ENCODE measurements at places on chromosomes 2 and 18.

- DNase-seq = no peak
These were observed 4.4 kb upstream of the FARP2 start for GRCh38 chr2:241351640-241352031.

- DNase-seq = no peak
These were observed 24.9 kb upstream of the BZW1 start for GRCh38 chr2:200786826-200787225.

- peak; percentile 29 for DNase-seq
These were observed 636 bp downstream of the ARL4C start for GRCh38 chr2:234496055-234496834.

GRCh38 chr2:33907866-33908265, 308.8 kb upstream of the FAM98A start:
- DNase-seq = no peak

- no peak for DNase-seq
These were observed 64.0 kb downstream of the NDUFA10 start for GRCh38 chr2:239960929-239961661.

DNA sequence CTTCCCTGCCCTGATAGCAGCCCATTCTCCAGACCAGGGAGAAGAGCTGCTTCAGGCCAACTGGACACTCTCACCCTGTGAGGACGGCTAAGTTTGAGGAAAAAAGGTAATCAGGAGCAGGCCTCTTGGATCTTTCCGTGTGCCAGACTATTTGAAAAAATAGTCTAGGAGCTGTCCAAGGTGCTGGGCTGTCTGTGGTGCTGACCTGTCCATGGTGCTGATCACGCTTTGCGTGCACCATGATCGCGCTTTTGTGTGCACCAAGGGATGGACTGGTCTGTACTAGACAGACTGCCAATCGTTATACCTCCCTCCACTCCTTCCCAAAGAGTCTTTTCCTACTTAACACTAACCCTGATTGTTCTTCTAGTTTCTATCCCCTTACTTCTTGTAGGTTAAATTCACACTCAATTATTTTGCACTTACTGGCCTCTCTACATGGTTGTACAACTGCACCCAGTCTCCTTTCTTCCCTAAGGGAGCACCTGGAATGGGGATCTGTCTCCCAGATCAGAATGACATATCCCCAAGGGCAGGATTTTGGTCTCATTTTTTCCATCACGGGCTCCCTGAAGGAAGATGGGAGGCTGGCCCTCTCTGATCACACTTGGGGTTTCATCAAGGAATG, 295.4 kb downstream of the CELF4 start:
- no peak for DNase-seq

DNA sequence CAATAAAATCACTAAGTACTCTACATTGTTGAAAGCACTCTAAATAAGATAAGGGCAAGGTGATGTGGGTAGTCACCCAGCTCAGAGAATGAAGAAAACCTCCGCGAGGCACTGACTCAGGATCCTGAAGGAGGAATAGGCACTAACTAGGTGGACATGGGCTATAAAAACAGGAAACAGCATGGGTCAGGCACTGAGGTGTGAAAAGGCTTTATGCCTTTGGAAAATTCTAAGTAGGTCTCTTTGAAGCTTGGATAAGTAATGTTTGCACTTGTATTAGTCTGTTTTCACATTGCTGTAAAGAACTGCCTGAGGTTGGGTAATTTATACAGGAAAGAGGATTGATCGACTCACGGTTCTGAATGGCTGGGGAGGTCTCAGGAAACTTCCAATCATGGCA, 161.6 kb downstream of the EPHA4 start:
- DNase-seq = no peak

DNA sequence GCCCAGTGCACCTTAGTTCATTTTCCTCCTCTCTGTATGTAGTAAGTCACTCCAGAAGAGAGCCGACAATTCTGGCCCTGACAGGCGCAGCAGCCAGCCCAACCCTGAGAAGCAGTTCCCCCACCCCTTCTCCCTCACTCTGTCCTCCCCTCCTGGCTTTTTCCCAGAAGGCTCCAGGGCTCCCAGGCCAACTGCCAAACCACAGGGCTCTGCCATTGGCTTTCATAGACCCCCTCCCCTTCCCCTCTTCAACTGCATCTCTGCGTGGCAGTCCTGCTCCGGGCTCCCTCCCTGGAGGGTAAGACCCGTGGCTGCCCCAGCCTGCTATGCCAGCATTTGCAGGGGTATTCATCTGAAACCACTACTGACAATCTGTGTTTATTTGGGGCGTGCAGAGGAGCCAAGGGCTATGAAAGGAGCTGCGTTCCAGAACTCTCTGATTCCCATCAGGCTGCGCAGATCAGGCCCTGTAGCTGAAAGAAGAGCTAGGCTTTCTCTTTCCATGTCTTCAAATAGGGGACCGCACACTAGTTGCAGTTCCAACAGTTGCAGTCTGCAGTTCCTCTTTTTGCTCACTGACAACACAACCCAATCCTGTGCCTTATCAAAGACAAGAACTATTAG, 388.6 kb upstream of the TNP1 start:
- no peak for DNase-seq

DNA sequence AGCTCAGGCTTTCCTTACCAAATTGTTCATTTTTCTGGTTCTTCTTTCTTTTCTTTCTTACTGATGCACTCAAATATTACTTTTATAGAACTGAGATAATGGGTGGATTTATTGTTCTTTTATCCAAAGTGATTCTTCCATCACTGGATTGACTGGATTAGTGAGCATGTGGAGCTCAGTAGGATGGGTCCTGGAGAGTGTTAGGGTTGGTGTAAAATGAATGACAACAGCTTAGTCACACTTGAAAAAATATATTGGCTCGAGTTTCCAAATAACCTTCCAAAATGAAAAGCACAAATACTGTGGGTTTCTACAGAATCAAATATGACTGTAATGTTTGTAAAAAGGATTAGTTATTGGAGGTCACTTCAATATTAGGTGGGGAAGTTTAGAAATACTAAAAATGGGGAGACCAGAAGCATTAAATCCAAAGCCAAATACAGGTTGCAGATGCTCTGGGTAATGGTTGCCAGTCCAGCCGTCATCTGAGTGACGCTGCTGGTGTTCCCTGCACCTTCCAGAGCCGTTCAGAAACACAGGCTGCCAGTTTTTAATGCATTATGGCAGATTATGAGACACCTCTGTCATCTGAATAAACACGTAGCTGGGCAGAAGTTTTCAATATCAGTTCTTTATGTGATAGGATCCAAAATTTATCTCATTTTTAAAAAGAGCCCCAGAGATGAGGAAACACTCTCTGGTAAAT, 294.8 kb upstream of the NRP2 start:
- DNase-seq = no peak

GRCh38 chr2:182366628-182367027, 60.2 kb downstream of the PDE1A start:
- DNase-seq = no peak

GRCh38 chr18:32443033-32443705, 27.5 kb downstream of the GAREM1 start:
- no peak for DNase-seq

- DNase-seq = no peak
These were observed 100.2 kb upstream of the REG3G start for GRCh38 chr2:78925258-78925657.

DNA sequence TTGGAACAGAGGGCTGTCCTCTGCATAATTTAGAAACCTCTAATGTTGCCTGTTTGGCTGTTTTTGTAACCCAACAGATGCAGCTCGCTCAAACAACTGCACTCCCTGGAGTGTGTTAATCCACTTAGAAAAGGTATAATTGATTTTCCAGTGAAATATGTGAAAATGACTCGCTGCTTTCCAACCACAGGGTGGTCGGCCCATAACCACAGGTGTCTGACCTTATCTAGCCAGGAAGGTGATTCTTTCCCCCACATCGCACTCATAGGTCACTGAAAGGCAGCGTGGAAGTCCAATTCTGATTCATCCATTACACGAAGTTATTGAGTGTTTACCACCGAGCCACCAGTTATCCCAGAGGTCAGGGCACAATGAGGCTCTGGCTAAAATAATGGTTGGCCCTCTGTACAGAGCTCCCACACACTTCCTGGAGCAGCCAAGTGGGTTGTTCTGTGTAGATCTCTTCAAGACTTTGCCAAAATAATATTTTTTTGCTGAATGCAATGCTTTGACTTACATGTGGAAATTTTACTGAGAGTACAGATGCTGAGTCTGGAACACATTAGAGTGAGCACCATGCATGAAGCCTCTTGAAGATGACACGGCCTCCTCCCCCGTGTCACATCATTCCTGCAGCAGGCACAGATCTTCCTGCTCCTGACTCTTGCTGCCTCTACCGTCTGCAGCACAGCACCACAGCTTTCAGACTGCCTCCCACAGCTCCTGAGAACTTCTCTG, 396.2 kb downstream of the ZNF516 start:
- no peak for DNase-seq

DNA sequence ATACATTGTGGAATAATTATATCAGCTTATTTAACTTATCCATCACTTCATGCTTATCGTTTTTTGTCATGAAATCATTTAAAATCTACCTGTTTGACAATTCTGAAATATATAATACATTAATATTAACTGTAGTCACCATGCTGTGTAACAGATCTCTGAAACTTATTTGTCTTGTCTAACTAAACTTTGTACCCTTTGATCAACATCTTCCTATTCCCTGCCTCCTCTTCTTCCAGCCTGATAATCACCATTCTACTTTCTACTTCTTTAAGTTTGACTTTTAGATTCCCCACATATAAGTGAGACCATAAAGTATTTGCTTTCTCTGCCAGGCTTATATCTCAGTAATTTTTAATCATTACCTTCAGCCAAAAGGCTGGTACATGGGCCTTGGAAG, 134.2 kb upstream of the LINC00305 start:
- no peak for DNase-seq

GRCh38 chr2:200243441-200243840, 63.1 kb upstream of the SPATS2L start:
- DNase-seq = no peak

DNA sequence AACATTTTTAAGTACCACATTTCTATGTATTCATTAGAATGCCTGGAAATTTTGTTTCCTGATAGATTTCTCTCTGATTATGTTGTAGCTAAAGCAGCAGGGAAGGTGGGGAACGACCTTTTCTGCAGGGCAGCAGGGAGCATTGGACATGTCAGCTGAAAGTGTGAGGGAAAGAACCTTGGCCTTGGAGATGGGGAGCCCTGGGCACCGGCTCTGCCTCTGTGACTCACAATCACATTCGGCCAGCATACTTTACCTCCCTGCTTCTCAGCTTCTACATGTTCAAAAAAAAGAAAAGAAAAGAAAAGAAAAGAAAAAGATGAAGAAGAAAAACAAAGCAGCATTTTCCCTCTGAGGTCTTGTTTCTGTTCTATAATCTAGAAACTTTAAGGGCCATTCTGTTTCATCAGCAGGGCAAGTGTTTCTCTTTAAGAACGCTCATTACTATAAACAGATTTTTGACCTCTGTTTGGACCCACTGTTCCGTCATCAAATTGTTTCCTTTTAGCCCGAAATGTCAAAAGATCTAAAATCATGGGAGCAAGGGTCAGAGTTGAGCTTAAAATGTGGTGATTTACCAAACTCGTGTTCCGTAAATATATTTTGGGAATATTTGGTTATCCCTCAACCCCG, 27.9 kb downstream of the SETBP1 start:
- DNase-seq = no peak

- no peak for DNase-seq
These were observed 1098.2 kb upstream of the FANCL start for GRCh38 chr2:59339121-59339836.

DNA sequence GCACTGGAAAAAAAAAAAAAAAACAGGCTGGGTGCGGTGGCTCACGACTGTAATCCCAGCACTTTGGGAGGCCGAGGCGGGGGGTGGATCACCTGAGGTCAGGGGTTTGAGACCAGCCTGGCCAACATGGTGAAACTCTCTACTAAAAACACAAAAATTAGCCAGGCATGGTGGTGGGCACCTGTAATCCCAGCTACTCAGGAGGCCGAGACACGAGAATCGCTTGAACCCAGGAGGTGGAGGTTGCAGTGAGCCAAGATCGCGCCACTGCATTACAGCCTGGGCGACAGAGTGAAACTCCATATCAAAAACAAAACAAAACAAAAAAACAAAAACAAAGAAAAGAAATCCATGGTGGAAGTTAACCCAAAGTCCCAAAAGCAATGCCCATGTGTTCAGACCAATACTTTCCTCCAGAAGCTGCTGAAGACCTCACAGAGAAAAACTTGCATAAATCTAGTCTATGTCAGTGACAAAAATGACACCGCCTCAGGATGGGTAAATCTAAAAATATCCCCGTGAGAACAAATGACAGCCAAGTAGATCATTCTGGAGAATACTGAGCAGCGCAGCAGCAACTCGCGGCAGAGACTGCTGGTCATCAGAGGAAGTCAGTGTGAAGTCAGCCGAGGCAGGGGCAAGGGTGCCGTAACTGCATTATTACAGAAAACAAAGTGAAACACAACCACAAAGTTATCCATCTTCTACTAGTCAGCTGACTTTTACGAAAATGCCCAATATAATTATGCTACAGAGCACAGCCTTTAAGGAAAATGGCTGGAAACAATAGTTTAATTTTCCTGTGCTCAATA, 41.0 kb downstream of the LPIN2 start:
- peak; percentile 42 for DNase-seq

- DNase-seq = no peak
These were observed 1.1 kb downstream of the VAMP8 start for GRCh38 chr2:85578243-85579180.

GRCh38 chr18:52403291-52404021, 63.5 kb downstream of the DCC start:
- no peak for DNase-seq

DNA sequence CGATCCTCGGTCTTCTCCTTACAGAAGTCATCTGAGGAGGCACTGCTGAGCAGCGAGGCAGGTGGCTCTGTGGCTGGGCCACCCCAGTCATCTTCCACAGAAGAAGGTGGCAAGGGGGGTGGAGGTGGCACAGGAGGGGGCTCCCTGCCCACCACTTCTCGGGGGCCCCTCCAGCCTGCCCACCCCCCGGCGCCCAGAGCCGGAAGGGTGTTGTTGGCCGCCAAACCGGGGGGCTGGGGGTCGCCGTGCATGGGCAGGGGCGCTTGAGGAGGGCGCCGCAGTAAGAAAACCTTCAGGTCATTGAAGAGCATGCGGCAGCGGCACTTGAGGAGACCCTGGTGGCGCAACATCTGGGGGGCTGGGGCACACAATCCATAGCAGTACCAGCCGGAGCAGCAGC, 2.5 kb downstream of the MARCHF4 start:
- no peak for DNase-seq

- DNase-seq = no peak
These were observed 263.8 kb downstream of the KCNE4 start for GRCh38 chr2:223315813-223316212.

GRCh38 chr18:39596891-39597290, 2031.3 kb upstream of the CELF4 start:
- no peak for DNase-seq

DNA sequence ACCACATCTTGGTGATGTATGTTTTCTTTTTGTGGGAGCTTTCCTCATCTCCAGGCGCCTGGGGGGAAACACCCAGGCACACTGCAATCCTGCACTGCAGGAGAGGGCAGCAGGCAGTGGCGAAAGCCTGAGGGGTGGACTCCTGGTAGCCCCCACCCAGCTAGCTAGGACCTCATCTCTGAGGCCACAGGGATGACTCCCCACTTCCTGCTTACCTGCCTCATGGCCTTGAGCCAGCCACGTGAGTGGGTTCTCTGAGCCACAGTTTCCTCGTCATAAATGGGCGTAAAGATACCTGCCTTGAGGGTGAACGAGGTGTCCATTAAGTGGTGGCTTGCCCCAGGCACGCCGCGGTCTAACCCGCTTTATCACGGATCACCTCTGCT, 19.1 kb downstream of the TRAF3IP1 start:
- no peak for DNase-seq

All from activated T-helper 1 cell treated with anti-CD3 and anti-CD28 coated beads, Interleukin-2, amount 50 U/mL, for 16 hours (primary cell).